Bone marrow (tissue), 2 donors: ENCODE measurements at places on chromosomes 7 and 10.

- no peak for DNase-seq
Observed at GRCh38 chr7:90596671-90597562, 796 bp downstream of the CDK14 start.

GRCh38 chr10:14820010-14820774 is 17.6 kb downstream of the CDNF start:
- DNase-seq = no peak

DNA sequence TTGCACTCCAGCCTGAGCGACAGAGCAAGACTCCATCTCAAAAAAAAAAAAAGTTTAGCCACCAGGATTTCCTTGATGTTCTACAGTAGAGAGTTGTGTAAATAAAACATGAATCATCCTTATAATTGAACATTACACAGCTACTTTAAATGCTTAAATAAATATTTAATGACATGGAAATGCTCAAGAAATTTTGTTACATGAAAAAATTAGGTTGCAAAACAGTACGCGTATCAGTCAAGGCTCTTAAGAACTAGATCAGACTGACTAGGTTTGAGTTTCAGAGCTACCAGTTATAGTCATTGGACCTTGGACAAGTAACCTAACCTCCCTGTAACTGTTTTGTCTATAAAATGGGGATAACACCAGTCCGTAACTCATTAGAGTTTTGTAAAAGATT is 38.7 kb upstream of the GSAP start:
- DNase-seq = no peak

GRCh38 chr10:86254081-86254480 is 112.5 kb downstream of the GRID1 start:
- no peak for DNase-seq

GRCh38 chr7:73436031-73436929 is 2.7 kb downstream of the FZD9 start:
- DNase-seq = no peak

DNA sequence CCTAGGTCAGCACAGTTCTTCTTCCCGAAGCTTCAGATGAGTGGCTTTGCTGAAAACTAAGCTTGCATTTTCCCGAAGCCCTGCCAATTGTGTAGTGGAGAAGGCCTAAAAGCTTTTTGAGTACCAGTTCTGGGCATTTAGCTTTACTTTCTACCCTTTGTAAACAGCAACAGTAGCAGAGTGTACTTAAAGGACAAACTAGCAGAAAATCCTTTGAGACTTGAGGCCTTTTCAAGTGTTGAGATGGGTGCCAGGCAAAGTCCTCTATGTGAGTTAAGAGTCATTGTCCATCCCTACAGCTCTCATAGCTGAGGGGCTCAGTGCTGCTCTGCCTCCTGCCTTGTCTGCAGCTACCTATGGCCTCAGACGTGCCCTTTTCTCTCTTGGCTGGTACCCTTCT is 368.2 kb downstream of the CCSER2 start:
- no peak for DNase-seq

DNA sequence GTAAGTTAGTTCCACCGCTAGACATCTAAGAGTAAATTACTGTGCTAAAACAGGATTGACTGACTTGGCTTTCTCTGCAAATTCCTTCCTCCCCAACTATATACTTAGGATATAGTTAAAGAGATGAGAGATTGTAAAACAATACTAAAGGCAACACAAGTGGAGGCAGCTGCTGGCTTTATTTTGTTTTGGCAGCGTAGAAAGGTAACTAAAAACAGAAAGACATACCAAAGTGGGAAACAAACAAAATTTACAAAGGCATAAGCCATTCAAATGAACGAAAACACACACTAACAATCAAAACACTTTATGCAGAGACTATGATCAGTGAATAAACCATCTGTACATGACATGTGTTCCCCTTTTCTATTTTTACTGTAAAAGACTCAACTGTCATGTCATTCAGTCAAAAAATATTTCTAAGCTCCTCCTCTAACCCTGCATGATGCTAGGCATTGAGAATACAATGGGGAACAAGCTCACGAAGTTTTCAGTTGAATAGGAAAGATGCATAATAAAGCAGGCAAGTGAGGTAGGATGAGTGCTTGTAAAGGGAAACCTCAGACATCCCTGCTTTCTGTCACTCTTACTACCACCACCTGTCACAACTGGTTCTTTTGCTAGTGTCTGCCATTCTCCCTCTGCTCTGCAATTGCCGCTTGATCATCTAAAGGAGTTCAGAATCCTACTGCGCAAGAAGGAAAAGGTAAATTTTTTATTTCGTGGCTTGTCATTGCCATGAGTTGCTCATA is 64.2 kb upstream of the COL1A2 start:
- DNase-seq = no peak

DNA sequence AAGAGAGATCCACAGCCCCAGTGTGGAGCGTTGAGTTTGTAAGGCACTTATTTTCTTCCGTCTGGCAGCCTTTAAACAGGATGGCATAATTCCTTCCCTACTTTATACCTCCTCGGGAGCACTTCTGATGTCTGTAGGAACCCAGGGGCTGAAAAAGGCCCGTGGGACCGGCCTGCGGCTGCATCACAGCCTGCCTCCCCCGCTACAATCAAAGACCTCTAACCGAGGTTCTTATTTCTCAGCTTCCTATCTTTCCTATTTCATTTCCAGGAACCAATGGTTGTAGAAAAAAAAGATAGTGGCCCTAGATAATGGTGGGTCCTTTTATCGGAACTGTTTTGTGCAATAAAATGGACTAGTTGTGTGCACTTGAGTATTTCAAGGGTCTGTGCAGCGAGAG is 4.1 kb upstream of the CTBP2 start:
- DNase-seq = no peak

GRCh38 chr7:104137971-104138370 is 69.8 kb downstream of the ORC5 start:
- DNase-seq = no peak

DNA sequence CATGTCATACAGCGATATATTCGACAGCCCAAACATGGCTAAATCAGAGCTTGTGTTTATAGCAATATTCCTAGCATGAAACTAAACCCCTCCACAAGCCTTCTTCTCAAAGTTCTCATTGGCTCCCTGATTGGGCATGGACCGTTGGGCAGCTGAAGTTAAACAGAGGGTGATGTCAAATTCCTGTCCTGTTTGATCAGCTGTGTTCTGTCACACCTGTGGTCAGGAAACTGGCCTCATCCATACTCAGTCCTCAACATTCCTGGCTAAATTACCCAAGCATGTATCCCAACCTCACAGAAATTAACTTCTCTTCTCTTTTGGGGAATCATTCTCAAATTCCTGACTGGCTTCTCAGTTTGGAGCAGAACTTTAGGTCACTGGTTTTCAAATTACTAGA is 107.9 kb downstream of the ODAD2 start:
- DNase-seq = no peak

GRCh38 chr10:132207536-132208461 is 21.1 kb downstream of the DPYSL4 start:
- DNase-seq = no peak

GRCh38 chr10:47306387-47307210 is 6.6 kb downstream of the GDF10 start:
- no peak for DNase-seq

DNA sequence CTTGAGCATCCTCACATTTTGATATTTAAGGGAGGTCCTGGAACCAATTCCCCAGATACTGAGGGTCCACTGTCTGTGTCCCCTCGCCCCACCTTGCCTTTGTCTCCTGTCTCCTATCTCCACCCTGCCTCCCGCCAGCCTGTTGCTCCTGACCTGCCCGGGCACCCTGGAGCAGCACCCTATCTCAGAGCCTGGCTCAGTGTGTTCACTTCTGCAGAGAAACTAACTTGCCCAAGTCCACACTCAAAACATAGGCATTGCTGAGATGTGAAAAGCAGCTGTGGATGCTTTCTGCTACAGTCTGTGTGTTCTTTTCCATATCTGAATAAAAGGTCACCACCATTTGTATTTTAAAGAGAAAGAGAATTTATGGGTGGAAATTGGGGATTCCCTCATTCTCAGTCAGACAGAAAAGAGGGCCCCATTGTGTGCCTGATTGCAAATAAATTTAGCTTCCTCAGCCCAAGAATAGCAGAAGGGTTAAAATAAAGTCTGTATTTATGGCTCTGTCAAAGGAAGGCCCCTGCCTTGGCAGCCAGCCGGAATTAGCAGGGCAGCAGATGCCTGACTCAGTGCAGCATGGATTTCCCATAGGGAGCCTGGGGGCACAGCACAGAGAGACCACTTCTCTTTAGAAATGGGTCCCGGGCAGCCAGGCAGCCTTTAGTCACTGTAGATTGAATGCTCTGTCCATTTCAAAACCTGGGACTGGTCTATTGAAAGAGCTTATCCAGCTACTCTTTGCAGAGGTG is 161.3 kb downstream of the EGFR start:
- no peak for DNase-seq

DNA sequence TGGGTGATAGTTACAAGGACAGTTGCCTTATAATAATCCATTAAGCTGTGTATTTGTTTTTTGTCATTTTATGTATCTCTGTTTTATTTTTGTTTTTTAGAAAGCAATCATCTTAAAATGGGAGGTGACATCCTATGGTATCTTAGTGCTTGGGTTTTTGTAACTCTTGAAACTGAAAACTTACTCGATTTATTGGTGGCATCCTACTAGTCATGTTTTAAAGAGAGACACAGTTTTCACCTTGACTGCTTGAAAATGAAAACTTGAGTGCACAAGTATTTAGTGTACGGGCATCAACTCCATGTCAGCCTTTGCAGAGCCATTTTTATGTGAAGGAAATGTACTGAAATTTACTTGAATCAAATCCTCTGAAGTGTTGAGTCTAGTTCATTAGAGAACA is 103.8 kb upstream of the SAMD8 start:
- no peak for DNase-seq

- no peak for DNase-seq
Observed at GRCh38 chr10:131310142-131310541, 1.4 kb downstream of the TCERG1L start.

DNA sequence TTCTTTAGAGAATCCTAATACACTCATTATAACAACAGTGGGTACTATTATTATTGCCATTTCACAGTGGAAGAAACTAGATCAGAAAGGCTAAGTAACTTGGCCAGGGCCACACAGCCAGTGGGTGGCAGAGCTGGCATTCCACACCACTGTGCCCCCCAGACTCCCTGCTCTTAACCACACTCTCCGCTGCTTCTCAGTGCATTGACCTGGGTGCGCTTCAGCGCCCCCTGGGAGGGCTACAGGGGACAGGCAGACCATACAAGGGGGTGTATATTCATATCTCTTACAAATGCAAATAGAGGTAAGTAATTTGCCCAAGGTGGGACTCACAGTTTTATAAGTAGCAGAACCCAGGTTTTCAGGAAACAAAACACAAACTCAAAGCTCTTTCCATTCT is 77.0 kb upstream of the NMT2 start:
- DNase-seq = no peak

DNA sequence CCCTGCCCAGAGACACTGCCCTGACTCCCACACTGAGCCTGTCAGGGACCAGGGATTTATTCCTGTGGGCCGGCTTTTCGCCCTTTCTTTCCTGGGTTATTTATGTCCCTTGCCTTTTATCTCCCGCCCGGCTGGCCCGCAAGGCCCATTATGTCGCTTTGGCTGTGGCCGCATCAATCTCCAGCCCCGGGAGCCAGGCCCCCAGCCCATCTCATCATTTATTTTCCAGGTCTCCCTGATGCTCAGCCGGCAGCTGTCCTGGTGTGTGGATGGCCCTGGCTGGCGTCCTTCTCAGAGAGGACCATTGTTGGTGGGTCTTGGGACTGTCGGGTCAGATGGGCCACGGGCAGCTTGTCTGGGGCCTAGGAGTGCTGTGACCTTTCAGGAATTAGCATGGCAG is 82.3 kb downstream of the FAM241B start:
- no peak for DNase-seq

GRCh38 chr7:1421020-1421790 is 38.1 kb downstream of the MICALL2 start:
- no peak for DNase-seq

DNA sequence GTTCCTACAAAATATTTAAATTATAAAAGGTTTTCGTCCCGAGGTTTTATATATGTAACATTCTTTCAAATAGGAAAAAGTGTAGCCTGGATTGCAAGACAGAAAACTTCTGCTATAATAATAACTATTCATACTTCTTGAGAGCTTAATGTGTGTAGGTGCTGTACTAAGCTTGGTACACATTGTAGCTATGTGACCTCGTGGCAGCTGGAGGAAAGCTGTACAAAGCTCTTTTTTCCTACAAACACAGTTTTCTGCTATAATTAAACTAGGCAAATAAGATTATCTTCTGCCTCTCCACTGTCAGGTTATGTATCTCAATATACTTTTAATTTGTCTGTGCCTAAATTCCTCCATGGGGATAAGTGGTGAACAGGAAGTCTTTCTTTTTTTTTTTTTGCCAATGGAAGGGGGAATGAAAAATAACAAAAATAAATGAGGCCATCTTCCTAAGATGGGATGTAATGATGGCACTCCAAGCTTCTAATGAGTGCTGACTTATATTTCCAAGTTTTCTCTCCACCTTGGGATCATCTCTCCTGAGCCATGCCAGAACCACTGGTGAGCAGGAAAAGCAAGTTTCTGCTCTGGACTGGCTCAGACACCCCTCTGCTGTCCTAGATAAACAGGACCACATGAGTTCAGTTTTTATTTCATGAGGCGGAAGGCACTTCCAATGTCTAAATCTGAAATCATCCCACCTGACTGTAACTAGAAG is 9.9 kb downstream of the SGMS1 start:
- no peak for DNase-seq

- DNase-seq = no peak
Observed at GRCh38 chr7:140714331-140715040, 18.0 kb downstream of the NDUFB2 start.

DNA sequence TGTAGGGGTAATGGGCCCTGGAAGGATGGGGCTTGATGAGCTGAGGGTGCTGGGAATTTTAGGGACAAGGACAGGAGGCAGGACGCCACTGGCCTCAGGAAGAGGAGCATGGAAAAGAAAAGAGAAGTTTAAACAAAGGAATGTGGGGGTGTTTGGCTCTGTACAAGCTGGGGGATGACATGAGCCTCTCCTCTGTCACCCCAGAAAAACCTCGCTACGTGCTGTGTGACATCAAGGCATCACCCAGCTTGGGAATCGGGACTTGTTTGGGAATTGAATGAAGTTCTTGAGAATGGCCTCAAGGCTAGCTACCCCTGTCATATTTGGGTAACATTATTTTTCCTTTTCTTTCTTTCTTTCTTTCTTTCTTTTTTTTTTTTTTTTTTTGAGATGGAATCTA is 47.7 kb upstream of the HSPB1 start:
- DNase-seq = no peak

GRCh38 chr10:21524131-21524525 is 1.4 kb downstream of the SKIDA1 start:
- no peak for DNase-seq

GRCh38 chr10:76331742-76332141 is 900.3 kb downstream of the LRMDA start:
- DNase-seq = no peak
